Activated T-cell treated with anti-CD3 and anti-CD28 coated beads, Interleukin-2, amount 50 U/mL, for 24 hours (primary cell): ENCODE measurements at places on chromosomes 16 and 17.

DNA sequence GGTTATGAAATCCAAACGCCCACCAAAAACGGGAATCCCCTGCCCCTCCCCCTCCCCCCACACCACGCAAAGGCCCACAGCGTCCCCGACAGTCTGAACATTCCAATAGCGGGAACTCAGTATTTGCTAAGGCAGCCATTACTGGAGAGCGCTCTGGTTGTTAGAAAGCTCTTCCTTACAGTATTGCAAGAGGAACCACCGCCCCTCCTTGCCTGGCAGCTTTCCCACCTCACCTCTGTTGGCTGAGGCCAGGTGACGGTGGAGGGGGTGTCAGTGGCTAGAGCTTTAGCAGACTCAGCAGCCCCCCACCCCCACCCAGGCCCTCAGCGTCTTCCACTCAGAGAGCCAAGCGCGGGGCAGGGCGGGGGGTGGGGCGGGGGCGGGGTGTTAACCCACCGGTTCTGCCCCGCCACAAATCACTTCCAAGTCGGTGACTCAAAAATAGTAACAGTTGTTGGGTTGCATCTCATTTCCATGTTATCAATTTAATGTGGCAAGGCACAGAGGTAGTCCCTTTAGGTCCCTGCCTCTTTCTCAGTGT, 2.2 kb upstream of the PLEKHH3 start:
- peak; percentile 74 for DNase-seq

DNA sequence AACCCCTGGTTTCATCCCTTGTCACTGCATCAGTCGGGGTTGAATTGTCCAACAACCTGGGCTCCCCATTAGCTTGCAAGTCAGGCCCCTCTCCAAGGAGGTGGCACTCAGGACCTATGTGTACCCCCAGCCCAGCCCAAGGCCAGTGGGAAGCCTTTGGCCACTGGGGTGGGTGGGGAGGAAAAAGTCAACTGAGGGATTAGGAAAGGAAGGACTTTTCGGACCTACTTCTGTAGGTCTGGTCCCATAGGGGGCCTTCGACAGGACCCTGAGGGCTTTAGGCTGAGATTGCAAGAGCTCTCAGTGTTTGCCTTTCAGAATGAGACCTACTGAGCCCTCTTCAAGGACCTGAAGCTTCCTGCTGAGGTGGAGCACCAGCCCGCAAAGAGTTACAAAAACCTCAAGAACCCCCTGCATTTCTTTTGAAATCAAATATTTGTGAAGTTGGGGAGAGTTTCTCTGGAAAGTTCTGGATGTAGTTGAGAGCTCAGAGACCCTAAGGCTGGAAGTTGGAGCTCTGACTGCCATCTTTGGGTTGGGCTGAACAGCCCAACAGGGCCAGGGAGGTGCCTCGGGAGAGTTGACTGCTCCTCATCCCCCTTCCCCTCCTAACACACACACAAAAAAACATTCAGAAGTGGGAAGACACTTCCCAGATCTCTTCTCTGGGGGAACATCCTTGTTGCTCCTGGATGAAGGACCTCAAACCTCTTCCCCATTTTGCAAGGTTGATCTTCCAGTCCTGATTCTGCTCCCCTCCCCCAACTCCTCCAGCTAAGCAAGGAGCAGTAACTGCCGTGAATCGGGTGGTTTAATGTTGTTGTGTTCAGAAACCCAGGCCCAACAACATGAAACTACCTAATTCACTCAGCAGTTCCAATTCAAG, 5.8 kb upstream of the HOXB9 start:
- peak; percentile 26 for DNase-seq

DNA sequence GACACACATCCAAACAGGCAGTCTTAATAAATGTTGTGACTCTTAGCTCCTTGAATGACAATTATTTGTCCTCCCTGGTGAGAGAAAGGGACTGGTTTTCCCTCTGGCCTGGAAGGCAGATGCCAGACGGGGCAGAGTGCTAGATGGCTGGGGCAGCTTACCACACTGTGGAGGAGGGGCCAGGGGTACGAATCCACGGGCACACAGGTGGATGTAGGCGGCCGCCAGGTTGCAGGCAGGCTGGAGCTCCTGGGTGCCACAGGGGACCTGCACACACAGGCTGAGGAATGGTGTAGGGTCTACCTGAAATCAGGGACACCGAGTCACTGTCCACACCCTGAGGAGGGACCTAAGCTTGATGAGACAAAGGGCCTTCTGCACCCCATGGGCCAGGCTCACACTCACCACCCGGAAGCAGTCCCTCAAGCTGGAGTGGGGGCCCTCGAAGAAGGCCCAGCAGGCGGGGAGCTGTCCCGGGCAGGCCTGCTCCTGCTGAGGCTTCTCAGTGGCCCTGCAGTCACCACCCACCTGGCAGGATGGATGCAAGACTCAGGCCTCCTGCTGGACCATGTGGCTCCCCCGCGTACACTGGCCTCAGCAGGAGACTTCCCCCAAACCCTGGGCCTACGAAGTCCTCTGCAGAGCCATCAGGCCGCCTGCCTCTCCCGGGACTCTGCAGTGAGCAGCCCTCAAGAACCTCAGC, 38.4 kb downstream of the RMI2 start:
- DNase-seq = no peak

- DNase-seq = no peak
Measured at GRCh38 chr17:34301986-34302385, 16.4 kb downstream of the CCL11 start.

- no peak for DNase-seq
Measured at GRCh38 chr16:67790071-67790470, 16.3 kb downstream of the RANBP10 start.

DNA sequence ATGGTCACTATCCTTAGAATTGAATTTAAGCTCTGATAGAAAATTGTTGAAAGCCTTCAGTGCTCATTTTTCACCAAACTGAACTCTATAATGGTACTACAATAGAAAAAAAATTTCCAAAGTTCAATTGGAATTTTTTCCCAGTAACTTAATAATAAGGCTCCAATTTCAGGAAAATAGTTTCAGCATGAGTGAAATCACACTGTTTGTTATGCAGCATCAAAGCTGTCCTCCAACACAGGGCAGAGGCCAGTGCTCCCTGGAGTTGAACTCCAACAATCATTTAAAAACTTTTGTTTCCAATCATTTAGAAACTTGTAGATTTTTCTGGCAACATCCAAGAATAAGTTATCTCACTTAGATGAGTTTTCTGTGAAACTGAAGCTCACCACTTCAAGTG, 103.1 kb upstream of the HSBP1 start:
- DNase-seq = no peak

DNA sequence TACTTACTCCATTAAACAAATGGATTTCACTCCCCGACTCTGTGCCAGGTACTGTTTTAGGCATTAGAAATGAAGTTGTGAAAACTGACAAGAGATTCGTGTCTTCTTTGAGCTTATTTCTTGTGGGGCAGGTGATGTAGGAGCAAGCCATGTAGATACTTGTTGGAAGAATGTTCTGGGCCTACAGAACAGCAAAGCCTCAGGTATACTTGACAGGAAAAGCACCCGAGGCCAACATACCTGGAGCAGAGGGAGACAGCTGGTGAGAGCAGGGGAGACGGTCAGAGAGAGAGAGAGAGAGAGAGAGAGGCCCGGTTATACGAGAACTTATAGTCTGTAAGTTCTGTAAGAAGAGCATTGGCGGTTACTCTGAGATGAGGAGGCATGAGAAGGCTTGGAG, 110.8 kb downstream of the FTO start:
- DNase-seq = no peak

GRCh38 chr17:60524463-60525327, 1.3 kb downstream of the APPBP2 start:
- DNase-seq = no peak

DNA sequence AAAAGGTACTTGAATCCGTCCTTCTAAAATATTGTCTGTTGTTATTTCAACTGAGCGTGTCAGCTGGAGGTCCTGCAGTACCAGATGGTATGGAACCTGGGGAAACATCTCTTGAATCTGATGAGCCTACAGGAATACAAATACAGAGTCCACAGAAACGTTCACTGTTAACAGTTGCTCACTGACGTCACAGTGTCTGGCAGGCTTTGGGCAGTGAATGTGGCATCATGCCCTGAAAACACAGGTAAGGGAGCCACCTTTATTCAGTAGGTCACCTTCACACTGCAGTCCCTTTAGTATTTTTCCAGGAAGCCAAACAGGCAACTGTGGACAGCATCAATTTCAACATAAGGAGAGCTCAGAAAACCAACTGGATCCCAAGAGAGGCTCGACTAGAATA, 56.1 kb downstream of the AMFR start:
- DNase-seq = no peak

DNA sequence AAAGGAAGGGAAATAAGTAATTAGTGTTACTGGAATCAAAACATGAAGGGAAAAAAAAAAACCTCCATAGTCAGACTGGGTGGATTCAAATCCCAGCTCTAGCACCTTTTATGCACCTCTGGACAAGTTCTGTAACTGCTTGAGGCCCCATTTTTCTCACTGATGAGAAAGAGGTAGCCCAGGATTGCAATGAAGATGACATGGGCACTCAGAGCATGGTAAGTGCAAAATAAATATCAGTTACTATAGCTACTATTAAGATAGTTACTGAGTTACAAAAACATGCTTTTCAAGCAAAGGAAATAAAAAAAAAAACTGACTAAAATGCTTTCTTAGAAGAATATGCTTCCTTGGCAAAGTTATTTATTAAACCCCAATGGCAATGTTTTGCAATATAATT, 58.8 kb downstream of the CEP95 start:
- no peak for DNase-seq

- no peak for DNase-seq
Measured at GRCh38 chr17:38551121-38551520, 54.6 kb downstream of the SRCIN1 start.

DNA sequence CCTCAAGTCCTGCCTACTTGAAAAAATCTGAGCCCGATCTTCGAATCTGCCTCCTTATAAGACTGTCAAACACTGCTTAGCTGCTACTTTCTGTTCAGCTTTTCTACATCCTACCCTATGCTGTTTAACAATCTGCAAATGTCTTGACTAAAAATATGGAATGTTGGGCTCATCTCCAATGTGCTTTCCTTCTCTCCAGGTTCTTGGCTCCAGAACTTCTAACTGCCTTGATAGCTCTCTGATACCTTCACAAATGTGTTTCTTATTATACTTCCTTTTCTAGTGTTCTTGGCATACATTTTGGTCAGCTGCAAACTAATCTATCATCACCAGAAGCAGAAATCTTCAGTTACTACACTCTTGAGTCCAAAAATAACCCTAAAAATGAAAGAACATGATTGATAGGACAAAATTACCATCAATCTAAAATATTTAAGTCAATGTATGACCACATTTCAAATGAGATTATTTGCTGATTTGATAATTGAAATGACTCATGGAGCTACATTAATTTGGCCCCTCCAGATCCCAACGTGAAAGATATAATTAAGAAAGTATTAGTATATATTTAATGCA, 372.3 kb upstream of the MON1B start:
- DNase-seq = no peak

GRCh38 chr16:23055481-23055880, 93.8 kb downstream of the USP31 start:
- DNase-seq = no peak

- DNase-seq = no peak
Measured at GRCh38 chr16:1972490-1972877, 631 bp downstream of the TBL3 start.
